ENCODE measurements at places on chromosomes 4 and X.

- DNase-seq = no peak
Measured at GRCh38 chrX:112866175-112866574, 25.5 kb upstream of the AMOT start.

DNA sequence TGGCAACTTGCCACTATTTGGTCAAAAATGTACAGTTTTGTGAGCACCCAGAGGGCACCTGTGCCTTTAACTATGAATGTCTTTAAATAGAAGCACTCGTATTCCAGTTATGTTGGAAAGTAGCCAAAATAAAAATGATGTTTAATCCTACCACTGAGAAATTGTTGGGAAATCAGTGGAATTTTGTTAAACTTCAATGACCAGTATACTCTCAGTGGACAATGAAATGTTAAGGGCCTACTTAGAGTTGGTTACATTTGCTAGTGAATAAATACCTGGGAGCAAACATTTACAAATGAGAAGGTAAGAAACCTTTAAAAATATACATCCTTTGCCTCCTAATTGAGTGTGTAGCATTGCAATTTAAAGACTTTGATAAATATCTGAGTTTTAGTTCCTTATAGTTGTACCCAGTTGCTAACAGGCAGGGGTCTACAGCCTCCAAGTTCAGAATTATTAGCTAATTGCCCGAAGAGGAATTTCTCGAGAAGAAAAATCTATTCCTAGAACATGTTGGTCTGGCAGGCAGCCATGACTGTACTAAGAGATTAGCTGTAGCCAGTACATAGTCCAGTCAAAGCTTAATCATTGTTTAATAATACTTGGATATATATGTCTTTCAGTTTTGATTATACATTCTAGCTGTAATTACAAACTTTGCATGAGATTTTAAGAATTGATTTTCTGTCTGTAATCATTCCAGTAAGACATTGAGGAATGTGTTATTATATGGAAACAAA lies 93.2 kb downstream of the IL1RAPL2 start:
- DNase-seq = peak; percentile 53

GRCh38 chr4:79663141-79663540 lies 255.1 kb upstream of the GK2 start:
- no peak for DNase-seq

GRCh38 chr4:145734576-145735346 lies 54.8 kb downstream of the C4orf51 start:
- no peak for DNase-seq

GRCh38 chr4:9859810-9860209 lies 78.4 kb downstream of the DRD5 start:
- DNase-seq = no peak
